Lower lobe of right lung (tissue), 2 donors: ENCODE measurements at places on chromosomes 3 and 15.

- H3K4me3 ChIP-seq = peak overlapping the region; percentile 24
- H3K4me1 ChIP-seq = peaks cover 26% of the 10 kb centered on the region
- no peaks in the 10 kb centered on the region for H3K27me3 ChIP-seq
- no peaks in the 10 kb centered on the region for H3K36me3 ChIP-seq
- no peak for DNase-seq
Observed at GRCh38 chr3:12353796-12354525, 65.1 kb downstream of the PPARG start.

GRCh38 chr3:78967061-78967460 is 800.7 kb downstream of the ROBO1 start:
- DNase-seq = no peak
- no peak overlapping the region for H3K4me3 ChIP-seq
- no peaks in the 10 kb centered on the region for H3K36me3 ChIP-seq
- H3K27ac ChIP-seq = no peak overlapping the region
- H3K4me1 ChIP-seq = no peaks in the 10 kb centered on the region
- H3K27me3 ChIP-seq = no peaks in the 10 kb centered on the region

GRCh38 chr3:20668411-20668810 is 482.4 kb upstream of the SGO1 start:
- DNase-seq = no peak
- no peak overlapping the region for H3K27ac ChIP-seq
- no peaks in the 10 kb centered on the region for H3K27me3 ChIP-seq
- H3K4me3 ChIP-seq = no peak overlapping the region

DNA sequence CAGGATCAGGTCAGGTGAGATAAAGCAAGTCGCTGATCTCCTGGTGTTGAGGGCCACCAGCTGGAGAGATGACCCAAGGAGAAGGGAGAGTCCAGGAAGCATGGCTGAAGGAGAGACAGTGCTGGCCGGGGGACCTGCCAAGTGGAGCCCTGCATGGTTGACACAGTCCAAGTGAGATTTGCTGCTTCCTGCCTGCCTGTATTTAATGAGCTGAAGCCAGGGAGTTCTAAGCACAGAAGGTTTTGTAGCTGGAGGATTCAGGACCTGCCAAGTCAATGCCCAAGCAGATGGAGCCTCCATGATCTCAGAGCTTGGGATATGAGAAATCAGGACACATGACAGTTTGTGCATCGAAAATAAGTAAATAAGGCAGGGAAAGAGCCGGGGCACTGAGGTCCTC is 125.6 kb downstream of the SRGAP3 start:
- H3K36me3 ChIP-seq = no peaks in the 10 kb centered on the region
- no peaks in the 10 kb centered on the region for H3K4me1 ChIP-seq
- no peak for DNase-seq
- no peak overlapping the region for H3K4me3 ChIP-seq
- H3K27ac ChIP-seq = no peak overlapping the region

DNA sequence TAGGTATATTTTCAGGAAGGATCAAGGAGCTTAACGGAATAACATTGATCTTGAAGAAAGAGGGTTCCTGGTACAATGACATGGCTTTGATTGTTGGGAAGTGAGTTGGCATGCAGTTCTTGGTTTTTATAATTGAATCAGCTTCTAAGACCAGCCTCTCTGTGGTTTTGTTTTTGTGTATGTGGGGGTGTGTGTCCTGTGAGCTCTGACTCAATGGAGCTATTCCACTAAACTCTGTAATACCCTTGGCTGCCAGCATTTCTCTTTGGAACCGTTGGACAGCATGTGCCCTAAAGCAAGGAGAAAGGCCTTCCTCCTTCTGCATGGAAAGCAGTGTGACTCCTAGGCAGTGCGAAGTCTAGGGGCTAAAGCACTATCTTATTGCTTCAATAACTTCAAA is 124.8 kb downstream of the EDEM1 start:
- H3K4me1 ChIP-seq = no peaks in the 10 kb centered on the region
- H3K4me3 ChIP-seq = no peak overlapping the region
- no peak for DNase-seq
- no peaks in the 10 kb centered on the region for H3K27me3 ChIP-seq
- no peak overlapping the region for H3K27ac ChIP-seq

DNA sequence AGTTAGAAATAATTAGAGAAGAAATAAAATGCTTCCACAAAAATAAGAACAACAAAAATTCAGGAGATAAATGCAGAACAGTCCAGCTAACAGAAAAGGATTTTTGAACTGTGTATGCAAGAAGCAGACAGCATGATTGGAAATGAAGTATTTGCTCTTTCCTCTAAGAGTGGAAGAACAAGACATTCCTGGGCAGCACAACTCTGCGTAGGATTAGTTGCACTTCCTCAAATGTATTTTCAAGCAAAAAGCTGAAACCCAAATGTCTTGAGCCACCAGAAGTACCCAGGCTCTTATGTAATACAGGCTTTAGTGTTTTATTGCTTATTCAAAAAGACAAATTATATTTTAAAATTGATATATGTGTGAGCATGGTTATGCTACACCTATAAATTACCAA is 127.2 kb downstream of the ZBTB20 start:
- peaks cover 17% of the 10 kb centered on the region for H3K4me1 ChIP-seq
- DNase-seq = no peak
- H3K27me3 ChIP-seq = no peaks in the 10 kb centered on the region
- no peak overlapping the region for H3K4me3 ChIP-seq

DNA sequence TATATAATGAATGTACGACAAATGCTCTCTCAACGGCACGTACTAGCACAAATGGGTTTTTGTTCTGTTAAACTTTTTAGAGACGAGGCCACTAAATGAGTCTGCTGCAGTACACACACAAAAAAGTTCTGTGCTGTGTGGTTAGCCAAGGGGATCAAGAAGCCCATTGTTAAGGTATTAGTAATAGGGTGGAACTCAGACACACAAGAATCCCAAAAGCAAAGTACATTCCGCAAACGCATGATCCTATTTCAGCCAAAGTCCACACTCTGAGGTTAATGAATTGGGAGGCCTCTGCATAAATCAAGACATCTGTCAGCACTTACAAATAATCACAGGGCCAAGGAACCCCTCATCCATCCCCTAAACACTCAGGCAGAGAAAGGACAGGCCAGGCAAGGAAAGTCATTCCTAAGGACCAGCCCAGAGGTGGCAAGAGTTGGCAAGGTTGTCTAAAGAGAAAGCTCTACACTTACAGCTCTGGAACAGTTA is 12.1 kb downstream of the OSBPL10 start:
- no peak for DNase-seq
- no peaks in the 10 kb centered on the region for H3K4me1 ChIP-seq
- no peaks in the 10 kb centered on the region for H3K36me3 ChIP-seq
- no peak overlapping the region for H3K27ac ChIP-seq

DNA sequence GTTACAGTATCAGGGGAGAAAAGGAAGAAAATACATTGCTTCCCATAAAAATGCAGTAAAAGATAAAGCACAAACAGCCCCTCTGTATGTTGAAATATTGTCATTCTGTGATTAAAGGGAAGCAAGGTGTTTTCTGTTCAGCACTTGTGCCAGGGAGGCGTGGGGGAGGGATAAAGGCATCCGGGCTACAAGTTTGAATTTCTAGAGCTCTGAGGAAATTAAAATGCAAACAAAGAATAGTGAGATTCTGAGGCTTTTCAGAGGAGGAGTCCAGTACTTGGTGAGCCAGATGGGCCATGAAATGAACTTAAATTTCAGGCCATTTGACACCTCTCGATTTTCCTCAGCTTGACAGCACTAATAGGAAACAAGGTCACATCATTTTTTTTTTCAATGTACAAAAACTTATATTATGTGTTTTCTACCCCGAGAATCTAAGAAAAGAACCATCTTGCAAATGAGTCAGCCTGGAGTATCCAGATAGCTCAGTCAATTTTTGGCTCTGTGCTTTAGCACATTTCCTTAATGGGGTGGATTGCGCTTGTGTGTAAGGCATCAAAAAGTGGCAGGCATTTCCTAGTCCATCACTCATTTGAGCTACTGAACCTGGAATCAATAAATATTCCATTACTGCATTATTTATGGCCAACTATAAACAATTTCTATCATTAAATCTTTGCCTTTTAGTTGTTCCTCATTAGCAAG is 640.8 kb upstream of the TBL1XR1 start:
- H3K36me3 ChIP-seq = no peaks in the 10 kb centered on the region
- no peaks in the 10 kb centered on the region for H3K27me3 ChIP-seq
- no peak for DNase-seq
- no peak overlapping the region for H3K27ac ChIP-seq
- peaks cover 25% of the 10 kb centered on the region for H3K4me1 ChIP-seq
- no peak overlapping the region for H3K4me3 ChIP-seq

- DNase-seq = no peak
- H3K36me3 ChIP-seq = no peaks in the 10 kb centered on the region
- no peaks in the 10 kb centered on the region for H3K4me1 ChIP-seq
- H3K27me3 ChIP-seq = no peaks in the 10 kb centered on the region
- no peak overlapping the region for H3K27ac ChIP-seq
Observed at GRCh38 chr3:179105881-179106280, 34.3 kb upstream of the ZMAT3 start.

DNA sequence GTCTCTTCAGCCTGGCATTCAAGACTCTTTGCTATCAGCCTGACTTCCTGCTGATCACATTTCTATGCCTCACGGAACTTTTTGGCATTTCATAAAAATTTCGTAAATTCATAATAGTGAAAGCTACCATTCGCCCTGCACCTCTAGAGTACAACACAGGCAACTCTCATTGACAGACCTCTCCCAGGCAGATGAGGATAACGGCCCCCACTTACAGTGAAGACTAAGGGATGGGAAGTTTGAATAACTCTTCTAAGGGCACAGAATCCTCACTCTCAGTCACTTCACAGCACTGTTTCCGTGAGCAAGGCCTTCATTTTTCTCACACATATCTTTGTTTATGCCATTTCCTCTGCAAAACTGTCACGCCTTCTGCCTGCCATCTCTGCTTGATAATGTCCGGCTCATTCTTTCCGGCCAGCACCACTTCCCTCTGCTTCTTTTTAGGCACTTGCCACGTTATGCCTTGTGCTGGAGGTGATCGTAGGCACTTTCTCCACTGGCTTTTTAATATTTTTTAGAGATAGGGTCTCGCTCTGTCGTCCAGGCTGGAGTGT is 224.1 kb upstream of the HES1 start:
- no peaks in the 10 kb centered on the region for H3K27me3 ChIP-seq
- H3K36me3 ChIP-seq = no peaks in the 10 kb centered on the region
- H3K27ac ChIP-seq = no peak overlapping the region
- peaks cover 39% of the 10 kb centered on the region for H3K4me1 ChIP-seq
- no peak for DNase-seq
- no peak overlapping the region for H3K4me3 ChIP-seq

DNA sequence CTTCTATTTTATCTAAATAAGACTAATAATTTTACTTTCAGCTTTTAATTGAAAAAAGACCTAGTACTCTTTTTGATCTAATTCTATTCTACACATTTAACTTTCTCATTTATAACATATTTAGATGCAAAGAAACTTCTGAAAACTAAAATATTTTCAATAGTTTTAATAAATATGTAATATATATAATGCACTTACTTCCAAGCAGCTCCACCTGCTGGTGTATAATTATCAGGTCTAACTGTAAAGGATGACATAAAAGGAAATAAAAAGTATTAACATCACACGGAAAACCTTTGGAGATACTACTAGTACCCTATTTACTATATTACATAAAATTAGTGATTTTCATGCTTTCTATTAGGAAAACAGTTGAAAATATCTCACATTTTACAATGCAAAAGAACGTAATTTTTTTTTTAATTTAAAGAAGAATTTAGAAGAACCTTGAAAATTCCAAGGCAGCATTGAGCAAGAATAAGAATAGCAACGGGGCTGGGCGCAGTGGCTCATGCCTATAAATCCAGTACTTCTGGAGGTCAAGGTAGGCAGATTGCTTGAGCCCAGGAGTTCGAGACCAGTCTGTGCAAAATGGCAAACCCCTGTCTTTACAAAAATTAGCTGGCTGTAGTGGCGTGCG is 10.2 kb downstream of the PLSCR5 start:
- H3K4me1 ChIP-seq = no peaks in the 10 kb centered on the region
- no peaks in the 10 kb centered on the region for H3K36me3 ChIP-seq
- no peak overlapping the region for H3K4me3 ChIP-seq

DNA sequence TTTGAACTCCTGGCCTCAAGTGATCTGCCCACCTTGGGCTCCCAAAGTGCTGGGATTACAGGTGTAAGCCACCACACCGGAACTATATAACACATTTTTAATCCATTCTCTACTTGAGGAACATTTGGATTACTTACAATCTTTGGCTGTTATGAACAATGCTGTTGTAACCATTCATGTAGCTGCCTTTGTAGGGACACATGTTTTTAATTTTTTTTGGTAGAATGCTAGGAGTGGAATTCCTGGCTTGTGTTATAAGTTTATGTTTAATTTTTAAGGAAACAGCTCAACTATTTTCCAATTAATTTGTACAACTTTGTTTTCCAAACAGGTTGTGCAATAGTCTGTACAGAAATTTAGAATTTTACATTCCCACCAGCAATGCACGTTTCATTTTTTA is 51.7 kb downstream of the GPR149 start:
- DNase-seq = no peak
- H3K4me1 ChIP-seq = no peaks in the 10 kb centered on the region
- H3K36me3 ChIP-seq = no peaks in the 10 kb centered on the region
- no peak overlapping the region for H3K4me3 ChIP-seq

GRCh38 chr15:61879219-61879618 is 181.0 kb downstream of the VPS13C start:
- no peak for DNase-seq
- H3K36me3 ChIP-seq = peaks cover 83% of the 10 kb centered on the region
- no peaks in the 10 kb centered on the region for H3K27me3 ChIP-seq
- H3K4me1 ChIP-seq = no peaks in the 10 kb centered on the region
- no peak overlapping the region for H3K4me3 ChIP-seq
- no peak overlapping the region for H3K27ac ChIP-seq

DNA sequence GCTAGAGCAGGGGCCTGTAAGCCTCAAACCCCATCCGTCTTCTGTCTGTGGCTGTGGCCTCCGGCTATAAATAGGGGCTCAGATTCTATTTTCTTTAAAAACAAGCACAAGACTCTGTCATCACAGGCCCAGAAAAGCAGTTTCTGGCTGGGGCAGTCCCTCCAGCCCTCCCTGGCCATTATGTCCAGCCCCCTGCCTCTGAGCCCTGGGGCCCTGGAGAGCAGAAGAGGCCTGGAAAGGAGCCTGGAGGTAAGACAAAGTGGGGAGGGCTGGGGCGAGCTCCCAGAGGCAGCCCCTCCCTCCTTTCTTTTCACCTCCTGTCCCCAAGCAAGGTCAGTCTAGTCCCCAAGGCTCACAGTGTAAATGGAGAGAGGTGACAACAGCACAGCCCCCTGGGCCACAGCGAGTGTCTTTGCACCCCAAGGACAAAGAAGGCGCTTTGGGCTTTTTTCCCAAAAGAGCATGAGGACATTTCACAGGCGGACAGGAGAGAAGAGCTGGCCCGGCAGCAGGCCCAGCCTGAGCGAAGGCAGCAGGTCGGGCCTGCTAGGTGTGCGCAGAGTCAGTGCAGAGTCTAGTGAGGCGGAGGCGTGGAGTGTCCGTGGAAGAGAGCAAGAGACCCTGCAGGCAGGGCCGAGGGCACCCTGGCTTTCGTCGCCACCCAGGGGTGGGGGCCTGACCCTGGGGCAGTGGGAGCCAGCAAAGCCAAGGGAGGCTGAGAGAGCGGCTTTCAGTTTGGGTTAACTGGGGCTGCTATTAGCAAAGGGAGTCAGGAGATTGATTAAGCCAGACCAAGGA is 188.3 kb downstream of the TBC1D2B start:
- H3K4me3 ChIP-seq = no peak overlapping the region
- no peaks in the 10 kb centered on the region for H3K27me3 ChIP-seq
- no peaks in the 10 kb centered on the region for H3K4me1 ChIP-seq
- H3K27ac ChIP-seq = peak overlapping the region; percentile 46
- no peak for DNase-seq
